Caki2 (cell line): ENCODE measurements at places on chromosomes 7 and 10.

- no peak for DNase-seq
These were observed 450.8 kb downstream of the ETV1 start for GRCh38 chr7:13538669-13539068.

DNA sequence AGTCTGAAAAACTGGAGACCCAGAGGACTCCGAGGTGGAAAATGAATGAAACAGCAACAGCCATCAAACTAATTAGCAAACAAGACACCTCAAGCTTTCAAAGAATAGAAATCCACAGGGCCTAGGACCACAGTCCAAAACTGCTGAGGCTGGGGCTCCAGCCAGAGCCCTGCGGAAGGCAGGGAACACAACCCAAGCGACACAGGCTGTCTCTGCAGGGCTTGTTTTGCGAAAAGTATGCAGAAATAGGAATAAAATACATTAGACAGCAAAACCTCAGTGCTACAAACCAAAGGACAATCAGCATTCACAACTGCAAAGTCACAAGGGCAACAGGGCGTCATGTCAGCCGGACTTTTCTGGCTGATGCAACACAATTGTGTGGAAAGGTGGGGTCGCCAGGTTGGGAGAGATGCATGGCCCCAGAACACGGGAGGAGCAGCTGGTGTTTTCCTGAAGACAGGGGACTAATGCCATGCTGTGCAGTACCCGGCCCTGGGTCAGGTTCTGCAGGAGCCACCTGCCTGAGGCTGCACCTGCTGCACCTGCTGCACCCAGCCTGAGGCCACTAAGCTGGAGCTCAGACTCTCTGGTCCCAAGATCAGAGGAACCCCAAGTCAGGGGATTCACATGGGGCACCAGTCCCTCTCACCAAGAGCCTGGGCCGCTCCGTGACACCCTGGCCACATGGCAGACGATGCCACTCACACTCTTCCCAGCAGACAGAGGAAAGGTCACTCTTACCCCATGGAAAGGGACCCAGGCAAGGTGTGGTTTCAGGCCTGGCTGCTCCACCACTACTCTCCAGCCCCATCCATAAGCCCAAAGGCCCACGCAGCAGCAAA lies 74.2 kb downstream of the MAD1L1 start:
- no peak for DNase-seq

DNA sequence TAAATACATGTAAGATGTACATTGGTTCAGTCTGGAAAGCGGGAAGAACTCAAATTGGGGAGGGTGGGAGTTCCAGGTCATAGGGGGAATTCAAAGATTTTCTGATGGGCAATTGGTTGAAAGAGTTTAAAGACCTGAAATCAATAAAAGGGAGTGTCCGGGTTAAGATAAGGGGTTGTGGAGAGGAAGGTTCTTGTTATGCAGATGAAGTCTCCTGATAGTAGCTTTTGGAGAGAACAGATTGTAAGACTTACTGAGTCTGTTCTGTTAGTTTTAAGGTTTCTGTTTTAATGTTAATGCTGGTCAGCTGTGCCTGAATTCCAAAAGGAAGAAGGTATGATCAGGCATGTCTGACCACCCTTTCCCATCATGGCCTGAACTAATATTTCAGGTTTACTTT lies 48.8 kb downstream of the SDHAF3 start:
- no peak for DNase-seq

GRCh38 chr7:815284-816216 lies 16.7 kb upstream of the SUN1 start:
- DNase-seq: no peak

- no peak for DNase-seq
These were observed 37.7 kb upstream of the SMARCD3 start for GRCh38 chr7:151286148-151286547.

DNA sequence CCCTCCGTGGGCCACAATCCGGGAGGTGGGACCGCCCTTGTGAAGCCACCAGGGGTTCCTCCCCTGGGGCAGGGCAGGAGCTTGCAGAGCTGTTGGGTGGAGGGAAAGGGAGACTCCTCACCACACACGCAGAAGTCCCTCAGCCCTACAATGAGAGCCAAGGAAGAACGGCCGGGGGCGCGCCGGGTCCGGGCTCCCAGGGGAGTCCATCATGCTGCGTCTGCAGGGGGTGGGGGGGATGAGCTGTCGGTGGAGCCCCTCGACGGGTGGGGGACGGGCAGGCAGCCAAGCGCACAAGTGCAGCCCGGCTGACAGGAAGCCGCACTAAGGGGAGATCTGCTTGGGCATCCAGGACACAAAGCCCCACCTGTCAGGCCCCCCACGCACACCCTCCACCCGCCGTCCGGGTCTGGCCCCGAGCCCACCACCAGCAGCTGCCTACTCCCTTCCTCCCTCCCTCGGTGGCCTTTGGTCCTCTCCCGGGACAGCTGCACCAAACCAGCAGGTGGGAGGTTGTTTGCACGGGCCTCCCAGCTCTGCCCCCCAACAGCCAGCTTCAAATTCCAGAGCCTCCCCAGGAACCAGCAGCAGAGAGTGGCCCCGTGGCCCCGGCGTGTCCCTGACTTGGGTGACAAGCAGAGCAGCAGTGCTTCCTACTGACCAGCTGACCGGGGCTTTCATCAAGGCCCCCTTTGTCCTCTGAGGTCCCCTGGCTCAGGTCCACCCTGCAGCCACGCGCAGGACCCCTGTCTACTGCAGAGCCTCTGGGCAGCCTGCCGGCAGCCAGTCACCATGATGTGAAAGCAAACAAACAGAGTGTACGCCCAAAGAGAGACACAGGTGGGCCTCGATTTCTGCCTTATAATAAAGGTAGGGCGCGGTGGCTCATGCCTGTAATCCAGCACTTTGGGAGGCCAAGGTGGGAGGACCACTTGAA lies 50.3 kb downstream of the HIP1 start:
- DNase-seq: no peak

DNA sequence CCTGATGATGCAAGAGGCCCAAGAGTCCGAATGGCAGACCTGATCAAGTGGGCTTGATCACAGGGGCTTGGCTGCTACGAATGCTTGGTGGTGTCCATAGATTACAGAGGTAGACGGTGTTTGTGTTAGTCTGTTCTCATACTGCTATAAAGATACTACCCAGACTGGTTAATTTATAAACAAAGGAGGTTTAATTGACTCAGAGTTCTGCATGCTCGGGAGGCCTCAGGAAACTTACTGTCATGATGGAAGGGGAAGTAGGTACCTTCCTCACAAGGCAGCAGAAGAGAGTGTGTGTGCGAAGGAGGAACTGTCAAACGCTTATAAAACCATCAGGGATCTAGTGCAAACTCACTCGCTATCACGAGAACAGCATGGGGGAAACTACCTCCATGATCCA lies 268.9 kb upstream of the KLF6 start:
- DNase-seq: no peak

DNA sequence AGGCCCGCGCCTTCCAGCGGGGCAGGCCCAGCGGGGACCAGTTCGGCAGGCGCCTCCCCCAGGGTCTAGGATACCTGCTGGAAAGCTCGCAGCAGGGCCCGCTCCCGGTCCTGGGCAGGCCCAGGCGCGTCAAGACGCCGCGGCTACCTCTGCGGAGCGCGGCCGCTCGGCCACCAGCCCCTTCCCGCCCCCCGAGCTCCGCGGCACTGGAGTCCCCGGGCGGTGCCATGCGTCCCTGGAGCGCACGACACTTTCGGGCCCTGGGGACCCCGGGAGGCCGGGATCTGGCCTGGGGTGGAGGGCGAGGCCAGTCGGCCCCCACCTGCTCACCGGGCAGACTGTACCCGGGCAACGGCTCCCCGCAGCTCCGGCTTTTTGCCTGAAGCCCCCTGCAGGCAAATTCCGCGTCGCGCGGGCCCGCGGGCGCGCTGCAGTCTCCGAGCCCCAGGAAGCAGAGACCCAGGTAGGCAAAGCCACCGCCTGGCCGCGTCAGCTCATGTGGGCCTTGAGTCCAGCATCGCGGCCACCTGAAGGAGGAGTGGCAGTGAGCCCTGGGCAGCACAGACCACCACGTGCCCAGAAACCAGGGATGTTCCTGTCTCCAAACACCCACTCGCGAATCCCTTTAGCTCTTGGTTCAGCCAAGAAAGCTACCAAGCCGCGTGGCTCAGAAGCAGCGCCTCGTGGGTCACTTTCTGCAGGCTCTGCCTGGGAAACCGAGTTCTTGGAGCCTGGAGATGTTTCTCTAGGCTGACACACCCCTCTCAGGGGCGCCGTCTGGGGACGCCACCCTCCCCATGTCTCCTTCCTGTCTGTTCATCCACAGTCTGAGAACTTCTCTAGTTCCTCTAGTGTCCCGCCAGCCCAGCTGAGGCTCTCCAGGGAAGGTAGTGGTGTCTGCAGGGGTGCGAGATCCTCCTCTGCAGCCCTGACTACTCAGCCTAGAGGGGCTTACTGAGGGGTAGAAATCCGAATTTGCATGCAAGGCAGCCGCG lies 46.1 kb upstream of the APBB1IP start:
- DNase-seq: no peak

- DNase-seq: no peak
These were observed 181.9 kb downstream of the AKR1D1 start for GRCh38 chr7:138258197-138258559.

- no peak for DNase-seq
These were observed 24.7 kb downstream of the OSBPL3 start for GRCh38 chr7:24955313-24955712.

DNA sequence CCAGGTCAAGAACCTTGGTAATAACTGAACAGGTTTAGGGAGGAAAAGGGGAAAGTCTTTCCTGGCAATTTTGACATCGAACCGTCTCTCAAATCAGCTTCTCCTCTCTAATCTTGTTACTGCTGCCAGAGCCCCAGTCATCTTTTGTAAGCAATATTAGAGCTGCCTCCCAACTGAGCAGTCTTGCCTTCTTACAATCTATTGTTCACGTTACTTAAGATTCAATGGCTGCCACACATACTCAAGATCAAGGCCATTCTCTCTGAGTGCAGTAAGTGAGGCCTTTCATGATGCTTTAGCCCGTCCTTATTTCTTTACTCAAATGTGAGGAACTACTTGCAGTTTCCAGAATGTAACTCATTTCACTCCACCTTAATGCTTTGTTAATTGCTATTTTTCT lies 12.4 kb downstream of the NET1 start:
- DNase-seq: no peak

GRCh38 chr10:28008054-28008453 lies 9.2 kb upstream of the ODAD2 start:
- DNase-seq: no peak

GRCh38 chr10:30832001-30832748 lies 199.5 kb downstream of the ZNF438 start:
- no peak for DNase-seq

- DNase-seq: no peak
These were observed 389.6 kb downstream of the GALNT17 start for GRCh38 chr7:71521506-71521905.

DNA sequence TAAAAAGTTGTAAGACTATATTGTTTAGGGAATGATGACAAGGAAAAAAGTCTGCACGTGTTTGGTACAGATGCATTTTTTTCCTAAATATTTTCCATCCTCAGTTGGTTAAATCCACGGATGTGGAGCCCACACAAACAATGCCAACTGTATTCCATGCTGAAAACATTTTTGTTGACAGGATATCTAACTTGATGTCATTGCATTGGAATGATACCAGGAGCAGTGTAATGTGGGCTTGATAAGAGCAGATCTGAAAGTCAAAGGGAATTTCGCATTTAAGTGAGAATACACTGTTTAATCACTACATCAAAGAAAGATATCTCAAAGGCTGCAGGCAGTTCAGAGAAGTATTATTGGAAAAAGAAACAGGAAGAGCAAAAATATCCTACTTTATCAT lies 49.5 kb upstream of the TMEM140 start:
- no peak for DNase-seq

DNA sequence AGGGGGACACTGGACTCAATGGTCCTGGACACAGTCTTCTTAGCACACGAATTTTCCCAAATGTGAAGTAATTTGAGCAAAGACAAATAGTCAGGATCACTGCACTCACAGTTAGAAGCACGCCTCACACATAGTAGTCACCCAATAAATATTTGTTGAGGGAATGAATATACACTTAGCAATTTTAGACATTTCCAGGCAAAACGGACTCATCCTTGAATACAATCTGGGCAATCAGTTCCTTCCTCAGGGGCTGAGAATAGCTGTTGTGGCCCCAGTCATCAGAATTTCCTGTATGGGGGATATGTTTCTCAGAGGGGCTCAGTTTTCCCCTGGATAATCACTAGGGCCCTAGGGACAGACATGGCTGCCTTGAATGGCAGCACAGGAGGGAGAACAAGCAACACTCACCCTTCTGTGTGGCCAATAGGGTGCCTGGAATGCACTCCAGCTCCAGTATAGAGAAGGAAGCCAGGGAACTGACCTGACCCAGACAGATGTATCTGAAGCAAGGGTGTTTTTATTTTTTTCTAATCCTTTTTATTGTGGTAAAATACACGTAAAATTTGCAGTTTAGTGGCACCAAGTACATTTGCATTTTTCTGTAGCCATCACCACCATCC lies 282.7 kb upstream of the ZNF32 start:
- DNase-seq: no peak

DNA sequence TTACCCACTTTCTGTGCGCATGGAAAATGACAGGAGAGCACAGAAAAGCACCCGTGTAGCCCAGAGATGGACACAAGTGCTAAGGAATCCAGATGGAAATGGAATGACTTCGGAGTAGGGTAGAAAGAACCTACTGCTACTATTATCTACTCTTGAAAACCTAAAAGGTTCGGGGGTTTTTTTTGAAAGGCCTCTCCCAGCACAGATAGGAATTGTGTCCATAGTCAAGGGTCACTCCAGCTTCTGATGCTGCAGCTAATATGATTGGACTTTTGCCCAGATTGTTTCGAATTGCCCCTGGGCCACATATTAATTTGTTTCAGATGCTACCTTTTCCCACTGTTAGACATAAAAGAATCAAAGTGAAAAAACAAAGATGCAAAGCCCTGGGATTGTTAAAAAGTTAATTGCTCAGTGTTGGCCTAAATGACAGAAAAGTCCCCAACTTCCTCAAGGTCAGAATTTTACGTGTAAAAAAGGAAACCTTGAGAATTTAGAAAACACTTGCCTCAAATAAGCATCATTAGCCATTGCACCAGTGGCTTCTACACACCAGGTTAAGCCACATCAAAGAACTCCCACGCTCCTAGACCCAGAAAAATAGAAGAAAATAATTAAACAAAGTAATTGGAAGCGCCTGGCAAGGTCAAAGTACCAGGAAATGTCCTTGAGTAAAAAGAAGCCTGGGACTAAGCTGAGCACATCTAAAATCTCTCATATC lies 40.8 kb upstream of the INSIG1 start:
- DNase-seq: no peak

DNA sequence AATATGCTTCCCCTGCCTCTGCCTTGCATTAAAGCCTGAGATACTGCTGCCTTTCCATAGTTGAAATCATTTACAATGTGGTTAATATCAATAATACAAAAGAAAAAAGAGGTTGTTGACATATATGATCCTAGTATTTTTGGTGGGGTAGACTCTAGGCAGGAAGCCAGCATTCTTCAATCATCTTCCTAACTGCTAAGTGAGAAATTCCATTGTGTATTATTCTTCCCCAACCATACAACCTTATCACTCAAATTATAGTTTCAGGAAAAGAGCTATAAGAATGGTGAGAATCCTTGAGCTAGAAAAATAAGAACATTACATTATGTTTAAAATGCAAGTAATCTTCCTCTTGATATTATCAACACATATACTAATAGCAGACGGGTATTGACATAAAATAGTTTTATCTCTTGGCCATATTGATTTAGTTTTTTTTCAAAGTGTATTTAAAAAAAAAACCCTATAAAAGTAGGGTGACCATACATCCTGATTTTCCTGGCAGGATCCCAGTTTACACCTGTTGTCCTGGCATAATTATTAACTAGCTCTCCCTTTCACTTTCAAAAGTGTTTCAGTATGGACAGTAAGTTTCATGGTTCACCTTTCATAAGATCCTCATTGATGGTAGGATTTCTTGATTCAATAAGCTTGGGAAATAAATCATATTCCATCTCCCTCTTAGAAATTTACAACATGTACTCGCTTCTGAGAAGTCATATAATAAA lies 33.4 kb upstream of the WASL start:
- DNase-seq: no peak

- no peak for DNase-seq
These were observed 68.5 kb downstream of the MICU1 start for GRCh38 chr10:72557362-72557761.
